ENCODE measurements at places on chromosomes 7 and 10.

DNA sequence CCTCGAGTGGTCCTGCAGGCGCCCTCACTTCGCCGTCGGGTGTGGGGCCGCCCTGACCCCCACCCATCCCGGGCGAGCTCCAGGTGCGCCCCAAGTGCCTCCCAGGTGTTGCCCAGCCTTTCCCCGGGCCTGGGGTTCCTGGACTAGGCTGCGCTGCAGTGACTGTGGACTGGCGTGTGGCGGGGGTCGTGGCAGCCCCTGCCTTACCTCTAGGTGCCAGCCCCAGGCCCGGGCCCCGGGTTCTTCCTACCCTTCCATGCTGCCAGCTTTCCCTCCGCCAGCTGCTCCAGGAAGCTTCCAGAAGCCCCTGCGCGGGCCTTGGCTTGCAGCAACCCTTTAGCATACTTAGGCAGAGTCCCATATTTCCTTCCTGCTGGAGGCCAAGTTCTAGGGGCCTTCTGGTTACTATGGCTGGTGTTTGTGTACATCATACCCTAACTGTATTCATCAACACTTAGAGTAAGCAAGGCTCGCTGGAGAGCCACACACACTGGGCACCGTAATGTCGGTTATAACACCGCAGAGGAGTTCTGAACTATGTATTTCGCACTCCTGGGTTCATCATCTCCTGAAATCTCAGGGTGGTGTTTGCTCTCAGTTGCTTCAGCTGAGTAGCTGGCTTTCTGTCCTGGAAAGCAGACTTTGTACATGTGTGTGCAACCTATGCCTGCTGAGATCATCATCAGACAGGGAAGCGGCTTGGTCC, 471 bp downstream of the MGMT start:
- no peak for DNase-seq

DNA sequence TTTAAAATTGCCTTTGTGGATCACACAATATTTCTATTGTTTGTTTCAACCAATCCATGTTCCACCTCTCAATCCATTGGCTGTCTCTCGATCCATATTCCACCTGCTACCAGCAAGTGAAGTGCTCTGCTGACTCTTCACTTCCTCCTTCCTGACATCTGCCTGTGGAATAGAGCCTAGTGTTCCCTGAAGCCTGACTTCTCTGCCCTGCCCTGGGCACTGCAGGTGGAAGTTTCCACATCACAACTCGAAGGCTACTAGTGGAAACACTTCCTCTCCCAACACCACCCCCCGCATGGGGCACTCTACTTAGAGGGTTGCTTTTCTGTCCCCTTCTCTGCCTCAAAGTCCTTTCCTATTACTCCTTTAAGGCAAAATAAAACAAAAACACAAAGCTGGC, 563.8 kb upstream of the IGFBP3 start:
- no peak for DNase-seq

DNA sequence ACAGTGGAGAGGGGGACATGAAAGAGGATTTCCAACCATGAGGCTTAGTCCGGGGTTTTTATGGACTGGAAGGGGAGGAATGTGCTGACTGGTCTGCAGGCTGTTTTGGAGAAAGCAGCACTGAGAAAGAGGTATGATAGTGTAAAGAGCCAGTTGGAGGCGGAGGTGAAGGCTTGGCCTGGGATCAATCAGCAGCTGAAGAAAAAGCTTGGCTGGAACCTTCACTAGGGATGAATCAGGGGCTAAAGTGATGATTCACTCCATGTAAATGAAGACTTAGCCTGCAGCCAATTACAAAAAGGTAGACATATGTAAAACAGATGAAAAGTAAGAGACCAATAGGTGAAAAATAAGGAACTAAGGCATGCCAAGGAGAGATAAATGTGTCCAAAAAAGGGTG, 1382.6 kb downstream of the GATA3 start:
- no peak for DNase-seq

DNA sequence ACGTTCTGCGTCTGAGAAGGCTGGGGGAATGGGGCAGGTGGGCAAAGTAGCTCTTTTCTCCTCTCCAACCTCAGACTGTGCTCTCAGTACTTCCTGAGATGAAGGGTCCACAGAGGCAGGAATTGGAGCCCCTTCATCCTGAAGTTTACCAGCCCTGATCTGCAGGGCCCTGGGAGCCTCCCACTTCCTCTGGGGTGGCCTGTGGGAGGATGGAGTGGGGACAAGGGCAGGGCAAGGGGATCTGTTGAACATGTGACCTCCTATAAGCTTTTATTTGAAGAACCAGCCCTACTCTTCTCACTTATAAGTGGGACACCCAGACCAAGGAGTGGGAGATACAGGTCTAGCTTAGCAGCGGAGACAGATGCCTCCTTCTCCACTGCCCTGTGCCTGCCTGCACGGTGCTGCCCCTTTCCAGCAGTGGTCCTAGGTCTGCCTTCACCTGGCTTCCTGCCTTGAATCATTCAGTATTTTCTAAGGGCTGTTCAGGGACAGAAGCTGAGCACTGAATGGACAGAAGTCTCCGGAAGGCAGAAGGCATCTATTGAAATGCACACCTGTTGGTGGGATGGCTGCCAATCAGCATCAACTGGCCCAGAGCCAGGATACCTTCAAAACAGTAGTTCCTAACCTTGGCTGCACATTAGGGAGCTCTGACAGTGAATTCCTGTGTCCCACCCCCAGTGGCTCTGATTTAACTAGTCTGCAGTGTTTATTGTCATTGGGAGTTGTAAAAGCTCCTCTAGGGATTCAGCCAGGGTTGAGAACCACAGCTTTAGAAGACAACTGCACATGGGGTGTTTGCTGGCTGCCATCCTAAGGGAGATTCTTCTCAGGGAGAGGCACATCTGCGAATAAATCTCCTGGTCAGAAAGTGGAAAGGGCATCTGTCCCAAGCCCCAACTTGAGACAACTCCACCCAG, 2.7 kb upstream of the ARHGAP22 start:
- DNase-seq = no peak

DNA sequence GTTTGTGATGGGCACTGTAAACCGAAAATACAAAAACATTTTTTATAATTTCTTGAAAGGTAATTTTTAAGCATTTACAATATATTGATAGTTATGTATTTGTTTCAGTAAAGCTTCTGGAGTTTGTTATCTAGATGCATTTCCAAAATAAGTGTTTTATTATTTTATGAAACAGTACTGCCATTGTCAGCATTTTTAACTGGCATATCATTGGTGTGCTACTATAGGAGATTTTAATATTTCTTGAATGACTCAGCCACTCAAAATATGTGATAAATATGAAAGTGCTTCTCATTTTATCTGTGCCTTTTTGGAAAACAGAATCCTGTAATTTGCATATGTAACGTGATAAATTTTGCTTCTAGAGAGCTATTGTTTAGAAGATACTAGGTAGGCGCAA, 97.9 kb downstream of the ANKIB1 start:
- DNase-seq = no peak

- no peak for DNase-seq
These were observed 568 bp downstream of the MGAM2 start for GRCh38 chr7:142112086-142112485.

DNA sequence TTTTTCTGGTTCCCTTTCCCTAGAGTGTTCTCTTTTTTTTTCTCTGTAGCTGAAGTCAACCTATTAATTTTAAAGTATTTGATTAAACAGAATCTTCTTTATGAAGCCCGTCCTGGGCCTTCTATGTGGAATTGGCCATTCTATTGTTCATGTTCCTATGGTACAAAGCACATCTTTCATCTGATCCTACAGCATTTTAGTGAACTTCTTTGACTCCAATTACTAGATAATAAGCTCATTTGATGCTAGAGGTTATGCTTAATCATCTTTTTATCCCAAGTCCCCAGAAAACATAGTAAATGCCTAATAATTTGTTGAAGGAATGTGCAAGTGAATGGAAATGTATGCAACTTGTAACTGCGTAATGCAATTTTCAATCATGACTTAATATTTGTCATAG, 472.0 kb upstream of the KLF6 start:
- DNase-seq = no peak

DNA sequence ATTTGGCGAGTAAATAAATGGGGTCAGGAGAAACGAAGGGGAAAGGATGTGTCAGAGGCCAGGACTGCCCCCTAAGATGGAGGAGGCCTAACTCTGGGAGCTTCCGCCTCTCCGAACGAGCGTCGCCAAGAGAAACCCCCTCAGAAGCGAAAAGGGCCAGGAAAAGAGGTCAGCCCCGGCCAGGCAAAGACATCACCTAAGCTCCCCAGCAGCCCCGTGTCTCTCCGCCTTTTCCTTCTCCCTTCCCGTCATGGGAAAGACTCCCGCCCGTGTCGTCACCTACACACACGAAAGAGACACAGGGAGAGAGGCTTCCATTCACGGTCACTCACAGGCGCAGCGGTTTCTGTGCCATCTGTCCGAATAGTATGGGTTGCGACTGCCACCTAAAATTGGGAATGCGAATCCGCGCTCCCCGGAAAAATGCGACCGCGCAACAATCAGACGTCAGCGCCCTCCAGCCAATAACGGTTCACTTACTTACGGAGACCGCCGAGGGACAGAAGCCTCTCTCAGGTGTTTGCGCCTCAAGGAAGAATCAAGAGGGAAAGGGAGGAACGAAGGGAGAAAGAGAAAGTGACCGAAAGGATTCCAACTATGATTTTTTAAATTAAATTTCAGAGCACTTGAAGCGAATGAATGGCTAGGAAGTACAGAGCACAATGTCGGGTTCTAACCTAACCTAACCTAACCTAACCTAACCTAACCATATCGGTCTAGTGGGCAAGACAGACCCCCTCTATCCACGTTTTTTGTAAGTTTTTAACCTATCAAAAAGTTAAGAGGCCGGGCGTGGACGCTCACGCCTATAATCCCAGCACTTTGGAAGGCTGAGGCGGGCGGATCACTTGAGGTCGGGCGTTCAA, at the start of gene CWF19L1:
Gene CWF19L1 (minus strand): TSS at position 400 of the 866 bp plus-strand sequence. CDS start 45 bp downstream, at position 355.
- DNase-seq = peak; percentile 53

DNA sequence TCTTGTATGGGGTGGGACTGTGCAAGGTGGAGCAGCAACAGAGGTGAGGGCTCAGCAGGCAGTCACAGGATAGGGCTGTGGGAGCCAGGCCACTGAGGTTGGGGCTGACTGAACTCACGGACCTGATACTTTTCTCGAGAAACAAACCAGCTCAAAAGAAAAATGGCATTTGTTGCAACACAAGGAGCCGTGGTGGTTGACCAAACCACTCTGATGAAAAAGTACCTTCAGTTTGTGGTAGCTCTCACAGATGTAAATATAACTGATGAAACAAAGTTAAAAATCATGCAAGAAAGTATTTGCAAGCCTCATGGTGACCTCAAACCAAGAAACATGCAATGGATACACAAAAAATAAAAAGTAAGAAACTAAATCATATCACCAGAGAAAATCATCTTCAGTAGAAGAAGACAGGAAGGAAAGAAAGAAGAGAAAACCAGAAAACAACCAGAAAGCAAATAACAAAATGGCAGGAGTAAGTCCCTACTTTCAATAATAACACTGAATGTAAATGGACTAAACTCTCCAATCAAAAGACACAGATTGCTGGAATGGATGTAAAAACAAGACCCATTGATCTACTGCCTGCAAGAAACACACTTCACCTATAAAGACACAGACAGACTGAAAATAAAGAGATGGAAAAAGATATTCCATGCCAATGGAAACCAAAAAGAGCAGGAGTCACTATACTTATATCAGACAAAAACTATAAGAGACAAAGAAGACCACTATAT, 48.9 kb upstream of the DUSP5 start:
- no peak for DNase-seq

DNA sequence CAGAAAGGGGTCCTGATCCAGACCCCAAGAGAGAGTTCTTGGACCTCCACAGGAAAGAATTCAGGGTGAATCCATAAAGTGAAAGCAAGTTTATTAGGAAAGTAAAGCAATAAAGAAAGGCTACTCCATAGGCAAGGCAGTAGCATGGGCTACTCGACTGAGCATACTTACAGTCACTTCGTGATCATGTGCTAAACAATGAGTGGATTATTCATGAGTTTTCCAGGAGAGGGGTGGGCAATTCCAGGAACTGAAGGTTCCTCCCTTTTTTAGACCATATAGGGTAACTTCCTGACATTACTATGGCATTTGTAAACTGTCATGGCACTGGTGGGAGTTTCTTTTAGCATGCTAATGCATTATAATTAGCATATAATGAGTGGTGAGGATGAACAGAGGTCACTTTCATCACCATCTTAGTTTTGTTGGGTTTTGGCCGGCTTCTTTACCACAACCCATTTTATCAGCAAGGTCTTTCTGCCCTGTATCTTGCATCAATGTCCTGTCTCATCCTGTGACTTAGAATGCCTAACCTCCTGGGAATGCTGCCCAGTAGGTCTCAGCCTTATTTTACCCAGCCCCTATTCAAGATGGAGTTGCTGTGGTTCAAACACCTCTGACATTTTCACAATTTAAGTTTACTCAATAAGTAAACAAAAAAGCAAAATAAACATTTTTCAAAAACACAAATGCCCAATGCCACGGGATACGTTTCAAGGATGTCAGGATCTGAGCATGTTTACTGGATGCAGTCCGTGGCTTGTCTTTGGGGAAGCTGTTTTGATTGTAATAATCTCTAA, 37.0 kb downstream of the ALOX5 start:
- no peak for DNase-seq

GRCh38 chr7:85529831-85530230, 343.0 kb upstream of the SEMA3D start:
- DNase-seq = no peak

GRCh38 chr7:36851382-36851781, 127.1 kb upstream of the AOAH start:
- DNase-seq = no peak

DNA sequence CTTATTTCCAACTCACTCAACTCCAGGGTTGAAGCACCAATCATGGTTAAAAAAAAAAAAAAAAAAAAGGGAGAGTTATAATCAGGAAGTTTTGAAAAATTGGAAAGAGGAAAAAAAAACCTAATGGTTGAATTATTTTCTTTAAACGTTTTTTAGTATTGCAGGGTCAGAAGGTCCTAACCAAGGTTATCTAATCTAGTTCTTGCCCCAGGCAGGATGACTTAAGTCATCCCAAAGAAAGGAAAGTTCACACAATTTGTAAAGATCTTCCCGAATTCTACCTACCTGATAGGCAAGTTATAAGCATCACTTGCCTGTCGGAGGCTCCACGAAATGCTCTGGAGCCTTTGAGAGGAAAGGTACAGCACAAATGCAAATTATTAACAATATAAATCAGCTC, 208.1 kb upstream of the PLXNA4 start:
- no peak for DNase-seq

DNA sequence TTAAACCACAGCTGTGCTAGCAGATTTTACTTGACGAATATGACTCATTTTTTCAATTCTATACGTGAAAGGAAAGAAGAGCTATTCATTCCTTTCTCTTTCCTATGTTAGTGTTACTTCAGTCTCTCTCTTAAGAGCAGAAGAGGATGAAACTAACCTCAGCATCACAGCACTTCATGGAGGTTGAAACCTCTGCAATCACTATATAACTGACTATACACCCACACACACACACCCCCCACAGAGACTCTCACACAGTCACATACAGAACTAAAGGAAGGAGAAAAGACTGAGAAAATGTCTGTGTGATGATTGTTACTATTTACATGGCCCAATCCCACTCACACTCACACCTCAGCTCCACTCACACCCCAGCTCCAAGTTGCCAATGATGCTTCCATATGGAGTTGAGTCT, 104.2 kb downstream of the KIF20B start:
- DNase-seq = no peak

Measured in SHP77 (cell line).